ENCODE measurements at places on chromosomes 5 and 9.

GRCh38 chr5:23437011-23437410 is 70.4 kb upstream of the PRDM9 start:
- DNase-seq = no peak

- no peak for DNase-seq
Observed at GRCh38 chr5:155556222-155556621, 542.7 kb downstream of the KIF4B start.

GRCh38 chr9:112103405-112103804 is 71.7 kb downstream of the SUSD1 start:
- DNase-seq = no peak

DNA sequence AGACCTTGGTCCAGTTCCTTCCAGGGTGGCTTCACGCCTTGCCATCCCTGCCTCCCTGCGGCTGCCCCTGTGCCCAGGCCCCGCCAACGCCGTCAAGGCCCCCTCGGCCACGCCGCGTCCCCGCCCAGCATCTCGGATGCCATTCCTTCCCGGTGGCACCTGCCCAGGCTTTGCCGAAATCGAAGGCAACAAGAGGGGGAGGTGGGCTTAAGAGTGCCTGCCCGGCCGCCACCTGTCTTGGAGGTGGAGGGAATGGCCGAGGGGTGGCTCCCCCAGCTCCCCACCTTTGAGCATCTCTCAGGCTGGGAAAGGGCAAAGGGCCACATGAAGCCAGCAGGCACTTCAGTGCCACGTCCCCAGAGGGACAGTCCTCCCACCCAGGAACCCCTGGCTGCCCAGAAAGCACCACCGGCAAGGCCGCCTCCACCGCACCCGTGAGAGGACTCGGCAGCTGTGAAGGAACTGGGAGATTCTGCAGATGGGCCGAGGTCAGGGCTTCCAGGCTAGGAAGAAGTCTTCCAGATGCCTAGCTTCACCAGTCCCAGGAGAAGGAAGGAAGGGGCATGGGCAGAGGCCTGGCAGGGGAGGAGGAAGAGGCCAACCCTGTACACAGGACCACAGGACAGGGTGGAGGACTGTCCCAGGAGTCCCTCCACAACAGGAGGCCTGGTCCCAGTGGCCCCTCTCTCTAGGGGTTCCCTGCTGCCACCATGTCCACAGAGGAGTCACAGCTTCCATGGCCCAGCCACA is 218.0 kb downstream of the FANCC start:
- DNase-seq = no peak

DNA sequence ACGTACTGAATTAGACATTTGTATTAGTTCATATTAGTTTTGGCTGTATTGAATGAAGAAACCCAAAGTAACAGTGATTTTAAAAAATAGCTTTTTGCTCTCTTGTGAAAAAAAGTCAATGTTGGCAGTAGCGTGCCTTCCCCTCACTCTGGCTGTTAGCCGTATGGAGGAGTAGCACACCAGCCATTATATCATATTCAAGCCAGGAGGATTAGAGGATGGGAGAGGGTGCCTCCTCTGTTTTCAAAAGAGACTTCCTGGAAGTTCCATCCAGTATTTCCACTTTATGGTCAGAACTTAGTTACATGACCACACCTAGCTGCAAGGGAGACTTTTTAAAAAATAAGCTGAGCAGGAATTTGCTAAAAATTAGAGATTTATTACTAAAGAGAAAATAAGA is 41.2 kb downstream of the GPR21 start:
- DNase-seq = no peak

GRCh38 chr9:104092875-104093600 is 1.1 kb upstream of the SMC2 start:
- DNase-seq = no peak

GRCh38 chr9:107487521-107488374 is 1.8 kb downstream of the KLF4 start:
- DNase-seq = peak; percentile 74

DNA sequence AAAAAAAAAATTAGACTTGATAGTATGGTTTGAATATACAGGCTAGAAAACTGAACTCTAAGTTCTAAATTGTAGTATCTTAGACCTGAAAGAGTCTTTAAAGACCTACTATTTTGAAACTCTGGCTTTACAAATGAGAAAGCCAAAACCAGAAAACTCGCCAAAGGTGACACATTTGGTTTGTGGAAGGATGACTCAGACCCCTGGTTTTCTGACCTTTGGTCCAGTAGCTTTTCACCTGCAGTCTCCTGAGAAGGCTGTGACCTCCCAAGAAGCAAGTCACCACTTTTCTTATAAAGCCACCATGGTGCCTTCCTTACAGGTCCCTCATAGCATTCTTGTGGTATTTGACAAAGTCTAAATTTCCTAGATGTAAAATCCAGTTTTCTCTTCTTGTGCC is 102.1 kb upstream of the CEP78 start:
- no peak for DNase-seq

DNA sequence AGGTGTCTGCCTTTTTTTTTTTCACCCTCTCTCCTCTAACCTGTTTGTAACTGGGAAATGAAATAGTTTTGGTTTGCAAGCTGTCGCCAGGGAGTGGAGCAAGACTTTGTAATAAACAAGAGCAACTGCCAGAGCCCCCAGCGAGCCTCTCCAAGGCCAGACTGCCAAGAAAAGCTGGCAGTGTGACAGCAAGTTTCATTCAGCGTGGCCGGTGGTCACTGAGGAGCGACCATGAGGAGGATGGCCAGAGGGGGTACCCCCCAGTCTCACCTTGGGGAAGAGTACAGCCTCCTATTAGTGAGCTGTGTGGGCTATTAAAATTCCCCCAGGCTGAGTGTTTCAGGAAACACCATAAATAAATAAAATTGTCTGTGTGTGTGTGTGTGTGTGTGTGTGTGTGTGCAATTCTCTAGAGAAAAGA is 49.9 kb downstream of the ZFAND5 start:
- DNase-seq = no peak

GRCh38 chr5:80659106-80659505 is 4.3 kb upstream of the DHFR start:
- DNase-seq = no peak

GRCh38 chr5:55582256-55582655 is 47.5 kb upstream of the PLPP1 start:
- DNase-seq = no peak

GRCh38 chr5:88663793-88664216 is 219.2 kb downstream of the MEF2C start:
- DNase-seq = no peak

GRCh38 chr5:58800356-58800755 is 217.5 kb downstream of the RAB3C start:
- DNase-seq = no peak

GRCh38 chr5:15510831-15511230 is 10.9 kb downstream of the FBXL7 start:
- no peak for DNase-seq

DNA sequence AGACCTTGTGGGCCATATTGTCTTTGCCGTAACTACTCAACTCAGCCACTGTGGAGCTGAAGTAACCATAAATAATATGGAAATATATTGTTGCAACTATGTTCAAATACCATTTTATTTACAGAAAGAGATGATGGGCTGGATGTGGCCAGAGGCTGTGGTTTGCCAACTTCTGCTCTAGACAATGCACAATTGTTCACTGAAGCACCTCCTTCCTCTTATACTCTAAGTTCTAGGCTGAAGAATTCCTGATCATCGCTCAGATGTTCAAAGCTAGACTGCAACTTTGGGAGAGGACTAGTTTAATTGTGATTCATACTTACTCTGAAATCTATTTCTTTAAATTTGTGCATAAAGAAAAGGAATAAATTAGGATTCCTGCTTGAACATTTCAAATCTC is 245.0 kb downstream of the TAF11L14 start:
- no peak for DNase-seq

DNA sequence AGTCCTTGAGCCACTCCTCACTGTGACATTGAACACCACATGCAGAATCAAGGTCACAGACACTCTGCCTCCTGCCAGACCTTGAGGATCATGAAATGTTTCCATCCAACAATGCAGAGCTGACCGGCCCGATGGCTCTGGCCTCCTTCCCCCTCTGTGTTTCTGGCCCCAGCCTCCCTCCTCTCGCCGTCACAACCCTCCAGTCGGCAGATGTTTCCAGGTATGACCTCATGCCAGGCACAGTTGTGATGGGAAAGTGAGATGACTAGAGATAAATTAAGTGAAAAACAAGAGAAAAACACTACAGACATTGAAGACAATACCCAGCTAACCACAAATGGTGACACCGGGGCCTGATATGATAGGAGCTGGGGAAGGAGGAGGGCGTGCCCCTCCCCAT is 9.8 kb downstream of the NTNG2 start:
- no peak for DNase-seq

DNA sequence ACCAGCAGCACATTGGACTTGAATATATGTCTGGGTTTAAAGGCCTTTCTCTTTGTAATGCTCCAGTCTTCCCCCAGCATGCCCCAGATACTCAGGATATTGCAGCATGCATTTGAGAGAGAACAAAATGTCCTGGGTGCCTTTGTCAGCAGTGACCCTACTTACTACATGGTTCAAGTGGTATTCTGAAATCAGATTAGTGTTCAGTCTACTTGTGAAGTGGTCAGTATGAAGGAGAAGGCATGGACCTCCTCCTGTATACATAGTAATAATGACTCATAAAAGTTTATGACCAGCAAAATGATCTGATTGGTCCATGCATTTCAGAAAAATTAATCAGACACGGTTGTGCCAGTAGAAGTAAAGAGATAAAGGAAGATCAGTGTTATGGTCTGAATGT is 25.4 kb downstream of the GPR21 start:
- no peak for DNase-seq

GRCh38 chr9:26439061-26439624 is 453.5 kb downstream of the CAAP1 start:
- DNase-seq = no peak

DNA sequence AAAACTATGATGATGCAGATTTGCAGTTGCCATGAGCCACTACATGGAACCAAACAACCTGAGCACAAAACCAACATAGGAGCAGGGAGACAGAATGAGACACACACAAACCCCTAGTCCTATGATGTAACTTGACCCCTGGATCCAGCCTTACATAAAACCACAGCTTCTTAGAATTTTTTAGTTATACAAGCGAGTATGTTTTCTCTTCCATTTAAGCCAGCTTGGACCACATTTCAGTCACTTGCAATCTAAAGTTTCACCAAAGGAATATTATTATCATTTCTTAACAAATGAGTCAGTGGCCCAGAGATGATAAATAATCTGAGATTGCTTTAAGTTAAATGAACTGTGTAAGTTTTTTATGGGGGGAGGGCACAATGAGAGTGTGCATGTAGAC is 6.8 kb downstream of the SPOCK1 start:
- DNase-seq = no peak

- DNase-seq = no peak
Observed at GRCh38 chr5:38347040-38347763, 88.8 kb downstream of the EGFLAM start.

- no peak for DNase-seq
Observed at GRCh38 chr9:134299883-134300282, 26.4 kb upstream of the RXRA start.

DNA sequence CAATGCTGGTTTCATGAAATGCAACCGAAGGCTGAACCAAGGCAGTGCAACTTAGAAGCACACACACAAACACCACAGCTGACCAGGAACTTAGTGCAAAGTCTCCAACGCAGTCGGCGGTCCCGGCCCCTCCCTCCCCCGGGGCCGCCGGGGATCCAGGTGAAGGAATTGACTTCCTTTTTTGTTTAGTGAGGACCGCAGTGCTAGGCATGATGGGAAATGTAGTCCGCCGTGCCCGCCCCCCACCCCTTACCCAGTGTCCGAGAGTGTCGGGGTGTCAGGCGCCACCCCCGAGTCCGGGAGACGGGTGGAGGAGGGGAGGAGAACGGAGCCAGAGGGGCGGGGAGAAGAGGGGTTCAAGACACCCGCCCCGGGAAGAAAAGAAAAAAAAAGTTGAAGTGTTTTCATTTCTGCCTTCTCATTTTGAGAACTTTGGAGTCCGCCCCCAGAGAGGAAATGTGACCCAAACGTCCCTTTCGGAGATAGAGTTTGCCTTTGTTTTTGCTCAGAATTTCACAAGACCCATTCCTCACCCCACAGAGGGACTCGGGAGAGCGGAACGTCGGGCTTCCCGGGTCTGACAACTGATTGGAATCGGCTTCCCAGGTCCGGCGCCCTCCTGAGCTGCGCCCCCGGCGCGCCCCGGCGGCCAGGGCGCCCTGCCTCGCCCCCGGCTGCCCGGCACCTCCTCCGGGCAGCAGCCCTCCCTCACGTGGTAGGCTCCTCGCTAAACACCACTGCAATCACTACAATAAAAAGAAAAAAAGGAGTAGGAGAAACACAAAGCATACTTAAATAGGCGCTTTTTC is 2.0 kb downstream of the IER5L start:
- DNase-seq = peak; percentile 73

- DNase-seq = no peak
Observed at GRCh38 chr5:172575816-172576545, 65.1 kb upstream of the NEURL1B start.

- no peak for DNase-seq
Observed at GRCh38 chr5:93141969-93142368, 439.1 kb downstream of the NR2F1-AS1 start.

DNA sequence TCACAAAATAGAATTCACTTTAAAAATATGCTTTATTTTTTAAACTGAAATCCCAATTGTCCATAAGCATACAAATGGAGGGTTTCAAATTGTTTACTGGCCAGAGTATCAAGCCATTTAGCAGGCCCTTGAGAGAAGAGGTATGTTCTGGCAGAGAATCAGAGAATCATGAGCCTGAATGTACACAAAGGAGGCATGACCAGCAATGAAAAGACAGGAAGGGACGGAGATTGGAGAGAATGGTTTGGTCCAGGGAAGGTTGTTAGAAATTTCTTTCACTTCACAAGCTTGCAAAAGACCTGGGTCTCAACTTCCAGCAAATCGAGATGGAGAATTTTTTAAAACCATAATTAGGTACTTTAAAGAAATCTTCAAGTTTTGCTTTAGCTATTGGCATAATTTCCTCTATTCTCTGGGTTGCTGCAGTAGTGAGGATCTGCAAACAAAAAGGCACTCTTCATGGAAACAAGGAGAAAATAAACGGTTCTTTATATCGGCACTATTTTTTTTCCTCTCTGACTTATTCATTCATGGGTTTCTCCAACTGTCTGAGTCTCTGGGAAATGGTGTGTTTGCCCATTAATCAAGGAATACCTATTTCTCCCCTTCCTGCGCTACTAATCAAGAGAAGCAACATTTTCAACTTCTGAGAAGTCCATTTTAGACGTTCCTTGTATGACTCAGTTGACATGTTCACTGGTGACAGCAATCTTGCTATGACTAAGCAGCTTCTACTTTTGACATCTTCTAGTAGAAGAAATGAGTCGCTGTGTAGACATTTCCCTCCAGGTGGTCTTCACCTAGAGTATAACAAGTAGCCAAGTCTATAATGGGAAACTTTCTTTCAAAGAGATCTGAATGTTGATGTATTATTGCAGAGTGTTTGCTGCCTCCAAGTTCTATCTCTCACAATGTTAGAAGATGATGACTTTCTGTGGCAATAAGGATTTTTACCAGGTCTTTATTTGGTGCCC is 23.1 kb upstream of the ERCC6L2 start:
- no peak for DNase-seq

- DNase-seq = no peak
Observed at GRCh38 chr5:125381290-125381689, 634.9 kb upstream of the ZNF608 start.

- DNase-seq = peak; percentile 39
Observed at GRCh38 chr9:124780060-124780756, 3.3 kb downstream of the OLFML2A start.

Measured in mesothelial cell of epicardium (in vitro differentiated cells).